Fibroblast of skin of right quadriceps (primary cell): ENCODE measurements at places on chromosomes 7 and 10.

DNA sequence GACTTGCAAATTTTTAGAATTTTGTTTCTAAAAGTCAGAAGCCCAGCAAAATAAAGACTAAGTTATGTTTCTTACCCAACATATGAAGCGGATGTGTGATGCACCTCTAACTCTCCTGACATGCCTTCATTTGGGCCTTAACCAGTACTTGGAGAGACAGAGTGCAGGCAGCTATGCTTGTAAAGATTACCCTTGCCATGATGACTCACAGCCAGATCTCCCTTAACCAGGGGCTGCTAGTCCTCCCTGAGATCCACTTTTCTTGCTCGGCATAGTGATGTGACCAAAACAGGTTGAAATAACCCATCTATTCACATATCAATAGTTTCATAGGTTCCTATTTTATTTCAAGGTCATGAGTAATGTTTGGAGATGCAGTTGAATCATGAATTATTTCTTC, 43.6 kb downstream of the PPP1R3A start:
- no peak for DNase-seq

DNA sequence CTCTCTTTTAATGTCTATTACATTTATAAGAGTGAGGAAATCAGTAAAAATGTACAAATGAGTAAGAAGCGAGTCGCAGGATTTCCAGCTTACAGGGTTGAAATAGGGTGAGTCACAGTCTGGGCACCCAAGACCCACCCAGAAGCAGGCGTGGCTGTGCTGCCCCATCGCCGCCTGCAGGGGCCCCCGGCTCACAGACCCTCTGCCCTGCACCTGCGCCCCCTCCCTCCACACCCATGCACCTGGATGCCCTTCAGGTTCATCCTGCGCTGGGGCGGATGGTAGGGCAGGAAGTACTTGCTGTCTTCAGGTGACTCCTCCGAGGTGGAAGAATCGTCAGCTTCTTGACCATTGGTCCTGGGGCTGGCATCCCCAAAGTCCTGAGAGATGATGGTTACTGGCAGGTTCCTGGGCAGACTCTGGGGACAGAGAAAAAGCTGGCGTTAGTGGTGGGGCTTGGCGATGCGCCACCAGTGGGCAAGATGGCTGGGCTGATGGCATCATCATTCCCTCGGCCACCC, 90.2 kb upstream of the GNA12 start:
- DNase-seq = peak; percentile 60

DNA sequence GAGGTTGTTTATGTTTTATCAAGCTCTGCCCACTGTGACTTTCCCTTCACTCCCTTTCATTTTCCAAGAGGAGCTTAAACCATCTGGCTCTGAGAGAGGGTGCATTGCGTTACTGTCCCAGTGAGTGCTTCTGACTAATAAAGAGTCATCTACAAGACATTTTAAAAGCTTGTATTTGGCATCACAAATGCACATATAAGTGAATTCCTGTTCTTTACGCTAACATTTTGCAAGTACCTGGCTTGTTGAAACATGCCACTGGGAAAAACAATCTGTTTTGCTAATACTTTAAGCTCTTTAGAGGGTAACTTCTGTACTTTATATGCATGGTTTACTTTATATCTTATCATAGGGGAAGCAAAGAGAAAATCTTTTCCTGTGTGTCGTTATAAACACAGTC, 534.6 kb upstream of the POM121L12 start:
- no peak for DNase-seq

DNA sequence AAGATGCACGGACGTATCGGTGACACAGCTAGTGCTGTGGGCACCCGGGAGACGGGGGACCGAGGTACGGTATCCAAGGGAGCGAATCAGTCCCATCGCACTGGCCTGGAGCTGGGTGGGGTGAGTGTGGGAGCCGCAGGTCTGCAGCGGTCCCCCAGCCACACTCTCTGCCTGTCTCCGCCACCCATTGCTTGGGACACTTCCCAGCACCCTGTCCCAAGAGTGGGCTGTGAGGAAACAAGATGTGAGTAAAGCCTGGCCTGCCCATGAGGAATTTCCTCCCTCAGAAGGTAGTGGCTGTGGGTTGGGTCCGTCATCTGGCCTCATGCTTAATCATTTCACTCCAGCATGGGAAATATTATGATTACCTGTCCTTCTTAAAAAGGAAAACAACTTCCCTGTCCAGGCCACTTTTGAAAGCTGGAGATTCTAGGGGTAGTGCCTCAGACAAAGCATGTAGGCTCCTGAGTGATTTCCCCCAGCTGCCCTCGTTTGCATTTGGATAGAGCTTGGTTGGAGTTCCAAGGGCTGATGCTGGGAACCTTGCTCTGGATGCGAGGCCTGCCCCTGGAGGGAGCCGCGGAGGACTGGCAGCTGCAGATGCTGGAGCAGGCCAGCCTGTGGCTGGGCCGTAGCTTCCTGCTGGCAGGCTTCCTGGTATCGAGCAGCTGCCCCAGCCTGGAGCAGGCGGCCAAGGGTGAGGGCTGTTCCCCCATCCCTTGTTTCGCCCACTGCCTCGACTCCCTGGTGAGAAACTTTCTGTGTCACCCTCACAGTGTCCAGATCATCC, 6.2 kb upstream of the ACTR3C start:
- no peak for DNase-seq

- DNase-seq = no peak
Measured at GRCh38 chr10:130037169-130037661, 73.1 kb upstream of the EBF3 start.

GRCh38 chr7:26278770-26279169, 12.9 kb upstream of the SNX10 start:
- DNase-seq = no peak

GRCh38 chr10:95328013-95328412, 37.2 kb upstream of the PDLIM1 start:
- no peak for DNase-seq

GRCh38 chr10:24708081-24708480, 15.6 kb downstream of the ARHGAP21 start:
- no peak for DNase-seq

DNA sequence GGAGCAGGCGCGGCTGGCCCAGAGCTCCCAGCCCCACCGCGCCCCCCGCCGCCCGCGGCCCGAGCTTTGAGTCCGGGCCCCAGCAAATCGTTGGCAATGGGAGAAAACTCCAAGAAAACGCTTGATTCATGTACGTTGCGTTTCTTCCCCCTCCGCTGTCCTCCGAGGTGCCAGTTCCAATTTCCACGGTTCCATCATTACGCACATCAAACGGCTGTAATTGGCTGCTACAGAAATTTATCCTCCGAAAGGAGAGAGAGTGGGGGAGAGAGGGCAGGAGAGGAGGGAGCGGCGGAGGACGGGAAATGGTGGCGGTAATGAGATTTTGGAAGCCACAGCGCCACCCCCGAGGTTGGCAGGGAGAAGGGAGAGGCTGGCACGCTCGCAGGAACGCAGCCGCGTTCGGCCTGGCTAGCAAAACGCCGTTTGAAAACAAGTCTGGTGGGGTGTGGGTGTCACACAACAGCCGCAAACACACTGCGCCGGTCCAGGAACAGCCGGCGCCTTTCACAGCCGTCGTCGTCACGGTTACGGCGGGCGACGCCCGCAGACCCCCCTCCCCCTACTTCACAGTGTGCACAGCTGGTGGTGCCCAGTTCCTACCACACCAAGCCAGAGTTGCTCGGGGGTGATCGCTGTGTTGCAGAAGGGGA, 57.5 kb downstream of the UNCX start:
- DNase-seq = peak; percentile 31

DNA sequence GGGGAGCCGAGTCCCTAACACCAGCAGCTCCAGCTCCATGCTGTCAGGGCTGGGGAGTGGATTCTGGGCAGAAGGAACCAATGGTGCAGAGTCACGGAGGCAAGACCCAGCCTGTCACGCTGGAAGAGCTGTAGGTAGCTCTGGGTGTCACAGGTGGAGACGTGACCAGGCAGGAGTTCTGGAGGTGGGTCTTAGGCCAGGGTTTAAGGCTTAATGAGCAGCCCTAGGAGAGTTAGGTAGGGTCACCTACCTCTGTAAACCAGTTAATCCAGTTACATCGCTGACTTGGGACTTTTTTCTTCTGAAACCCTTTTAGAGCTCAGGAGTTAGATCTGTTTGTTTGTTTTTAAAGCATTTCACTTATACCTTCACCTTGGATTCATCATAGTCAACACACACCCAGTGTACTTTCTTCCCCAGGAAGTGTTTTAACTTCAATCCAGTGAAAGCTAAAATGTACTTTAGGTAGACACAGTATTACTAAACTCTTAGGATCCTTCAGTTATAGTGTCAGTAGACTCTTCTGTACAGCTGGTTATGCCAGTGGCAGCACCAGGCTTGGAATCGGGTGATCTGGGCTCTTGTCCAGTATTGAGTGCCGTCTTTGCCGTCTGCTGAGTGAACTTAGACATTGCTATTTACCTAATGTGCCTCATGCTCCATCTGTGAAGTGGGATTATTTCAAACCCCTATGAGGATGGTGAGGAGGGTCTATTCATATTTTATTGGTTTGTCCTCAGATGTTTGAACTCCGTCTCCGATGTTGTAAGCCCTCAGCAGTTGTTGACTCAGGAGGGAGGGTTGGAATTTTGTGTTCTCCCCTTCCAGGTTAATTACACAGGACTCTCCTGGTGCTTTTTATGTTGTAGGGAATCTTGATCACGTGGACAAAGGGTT, 31.0 kb downstream of the TACR2 start:
- DNase-seq = no peak

DNA sequence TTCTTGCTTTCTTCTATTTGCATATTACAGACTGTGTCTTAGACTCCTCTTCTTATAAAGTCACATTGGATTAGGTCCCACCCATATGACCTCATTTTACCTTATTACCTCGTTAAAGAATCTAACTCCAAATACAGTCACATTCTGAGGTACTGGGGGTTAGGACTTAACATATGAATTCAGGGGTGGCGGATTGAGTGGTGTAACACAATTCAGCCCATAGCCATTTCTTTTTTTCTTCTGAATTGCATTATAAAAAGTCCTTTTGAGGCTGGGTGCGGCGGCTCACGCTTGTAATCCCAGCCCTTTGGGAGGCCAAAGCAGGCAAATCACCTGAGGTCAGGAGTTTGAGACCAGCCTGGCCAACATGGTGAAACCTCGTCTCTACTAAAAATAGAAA, 6.8 kb upstream of the HERC4 start:
- no peak for DNase-seq

DNA sequence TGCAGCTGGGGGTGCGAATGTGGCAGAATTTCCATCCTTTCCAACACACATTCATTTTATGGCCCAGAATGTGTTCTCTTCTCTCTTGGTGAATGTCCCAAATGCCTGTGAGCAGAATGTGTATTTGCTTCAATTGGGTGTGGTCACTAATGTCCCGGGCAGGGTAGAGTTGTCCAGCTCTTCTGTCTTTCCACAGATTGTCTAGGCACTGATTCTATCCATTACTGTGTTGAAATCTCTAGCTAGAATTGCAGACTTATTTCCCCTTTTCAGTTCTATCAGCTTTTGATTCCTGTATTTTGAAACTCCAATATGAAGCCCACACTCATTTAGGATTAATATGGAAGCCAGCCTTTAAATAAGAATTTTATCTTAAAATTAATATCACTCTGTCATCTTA, 14.0 kb upstream of the AKR1E2 start:
- DNase-seq = no peak

- peak; percentile 43 for DNase-seq
Measured at GRCh38 chr7:38178695-38179344, 775 bp downstream of the STARD3NL start.

GRCh38 chr10:108362296-108362695, 1197.8 kb upstream of the SORCS1 start:
- DNase-seq = no peak
